ENCODE measurements at places on chromosomes 7 and 10.

DNA sequence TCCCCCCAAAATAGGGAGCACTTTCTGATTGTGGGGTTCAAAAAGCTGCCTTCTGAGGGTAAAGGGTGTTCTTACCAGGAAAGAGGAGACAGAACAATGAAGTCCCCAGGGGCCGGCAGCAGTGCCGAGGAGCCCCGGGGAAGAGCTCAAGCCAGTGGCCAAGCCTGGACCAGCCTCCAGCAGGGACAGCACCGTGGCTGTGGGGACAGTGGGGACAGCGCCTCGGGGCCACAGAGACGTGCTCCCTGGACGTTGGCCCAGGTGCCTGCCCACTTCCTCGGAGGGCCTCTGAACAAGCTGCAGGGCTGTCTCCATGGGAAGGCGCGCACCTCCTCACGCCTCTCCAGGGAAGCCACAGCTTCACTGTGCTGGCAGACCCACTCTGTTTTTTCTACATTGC, 312.6 kb downstream of the PTPRN2 start:
- DNase-seq: no peak

DNA sequence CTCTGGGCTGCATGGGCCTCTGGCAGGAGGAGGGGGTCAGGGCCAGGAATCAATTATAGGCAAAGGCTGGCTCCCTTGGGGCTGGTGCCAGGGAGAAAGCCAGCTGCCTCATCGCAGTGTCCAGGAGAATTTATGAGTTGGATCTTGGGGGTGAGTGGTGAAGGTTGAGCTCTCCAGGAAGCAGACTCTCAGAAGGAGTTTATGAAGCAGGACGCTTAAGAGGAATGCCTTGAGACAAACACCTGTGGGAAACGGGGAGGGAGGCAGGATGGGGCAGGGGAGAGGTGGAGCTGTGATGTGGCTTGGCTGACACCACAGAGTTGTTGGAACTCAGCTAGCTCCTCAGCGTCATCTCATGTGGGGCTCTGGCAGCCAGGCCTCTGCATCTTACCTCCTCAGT, 428.5 kb downstream of the RPS24 start:
- no peak for DNase-seq

DNA sequence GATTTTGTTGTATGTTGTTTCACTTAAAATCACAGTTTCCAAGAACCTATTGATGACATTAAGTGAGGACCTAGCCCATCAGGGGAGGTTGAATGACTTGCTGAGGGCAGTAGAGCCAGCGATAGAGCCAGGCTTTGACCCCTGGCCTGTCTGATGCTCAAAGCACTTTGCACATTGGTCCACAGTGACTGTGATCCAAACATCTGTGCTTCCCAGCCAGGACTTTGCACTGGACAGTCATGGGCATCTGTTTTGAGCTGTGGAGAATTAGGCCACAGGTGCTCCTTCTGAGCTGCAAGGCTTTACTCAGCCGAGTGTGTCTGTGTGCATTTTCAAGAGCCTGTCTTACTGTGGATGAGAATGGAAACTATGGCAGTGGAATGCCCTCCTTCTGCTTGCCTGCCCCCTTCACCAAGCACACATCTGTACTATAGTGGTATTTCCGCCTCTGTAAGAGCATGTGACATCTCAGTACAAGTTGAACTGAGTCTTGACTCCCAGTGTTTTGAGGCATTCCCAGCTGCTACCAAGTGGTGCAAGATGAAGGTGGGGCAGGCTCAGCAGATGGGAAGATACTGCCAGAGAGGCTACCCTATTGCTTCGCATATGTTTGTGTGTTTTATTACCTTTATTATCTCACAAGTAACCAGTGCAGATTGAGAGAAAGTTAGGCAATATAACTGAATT, 72.7 kb upstream of the AOAH start:
- DNase-seq: no peak

DNA sequence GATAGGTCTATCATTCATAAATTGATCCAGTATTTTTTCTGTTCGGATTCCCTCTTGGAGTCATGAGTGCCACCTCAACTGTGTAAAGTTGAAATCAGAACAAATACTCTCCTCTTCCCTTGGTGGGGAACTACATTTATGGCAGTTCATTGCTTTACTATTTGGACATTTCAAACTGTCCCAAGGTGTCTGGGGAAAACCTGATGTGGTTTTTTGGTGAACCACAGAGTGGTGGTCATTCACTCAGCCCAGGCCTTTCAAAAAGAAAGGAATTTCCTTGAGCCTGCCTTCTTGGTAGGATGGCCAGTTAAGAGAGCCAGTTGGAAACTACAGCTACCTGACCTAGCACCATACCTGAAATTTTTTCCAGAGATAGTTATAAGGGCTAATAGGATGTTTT, 59.0 kb downstream of the ABCB1 start:
- no peak for DNase-seq

- DNase-seq: no peak
These were observed 375.5 kb downstream of the TCERG1L start for GRCh38 chr10:130935897-130936550.

GRCh38 chr10:102452672-102453340, 1.5 kb upstream of the C10orf95 start:
- DNase-seq: no peak

- DNase-seq: no peak
These were observed 33.2 kb downstream of the TRIM8 start for GRCh38 chr10:102677331-102678067.

- DNase-seq: no peak
These were observed 6.2 kb downstream of the TNRC18 start for GRCh38 chr7:5417106-5418071.

DNA sequence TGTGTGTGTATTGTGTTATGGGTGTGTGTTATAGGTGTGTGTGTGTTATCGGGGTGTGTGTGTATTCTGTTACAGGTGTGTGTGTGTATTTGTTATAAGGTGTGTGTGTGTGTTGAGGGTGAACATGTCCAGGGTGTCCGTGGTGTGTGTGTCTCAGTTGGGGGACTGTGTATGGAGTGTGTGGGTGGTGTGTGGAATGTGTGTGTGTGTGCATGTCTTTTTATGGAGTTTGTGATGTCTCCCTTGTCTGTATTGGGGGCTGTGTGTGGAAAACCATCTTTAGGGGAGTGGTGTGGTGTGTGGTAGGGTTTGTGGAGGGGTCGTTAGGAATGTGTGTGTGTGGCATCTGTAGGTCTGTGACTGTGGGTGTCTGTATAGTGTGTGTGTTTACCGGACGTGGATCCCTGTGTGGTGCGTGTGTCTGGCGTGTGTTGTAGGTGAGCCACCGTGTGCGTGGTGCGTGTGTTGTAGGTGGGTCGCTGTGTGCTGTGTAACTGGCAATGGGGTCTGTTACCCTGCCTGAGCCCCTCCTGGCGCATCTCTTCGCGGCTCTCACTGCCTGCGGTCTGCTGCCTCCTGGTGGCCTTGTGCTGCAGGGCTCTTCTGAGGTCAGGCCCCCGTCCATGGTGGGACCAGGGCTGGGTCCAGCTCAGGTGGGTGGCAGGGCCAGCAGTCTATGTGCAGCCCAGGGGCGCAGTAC, 61.7 kb downstream of the PALD1 start:
- no peak for DNase-seq

DNA sequence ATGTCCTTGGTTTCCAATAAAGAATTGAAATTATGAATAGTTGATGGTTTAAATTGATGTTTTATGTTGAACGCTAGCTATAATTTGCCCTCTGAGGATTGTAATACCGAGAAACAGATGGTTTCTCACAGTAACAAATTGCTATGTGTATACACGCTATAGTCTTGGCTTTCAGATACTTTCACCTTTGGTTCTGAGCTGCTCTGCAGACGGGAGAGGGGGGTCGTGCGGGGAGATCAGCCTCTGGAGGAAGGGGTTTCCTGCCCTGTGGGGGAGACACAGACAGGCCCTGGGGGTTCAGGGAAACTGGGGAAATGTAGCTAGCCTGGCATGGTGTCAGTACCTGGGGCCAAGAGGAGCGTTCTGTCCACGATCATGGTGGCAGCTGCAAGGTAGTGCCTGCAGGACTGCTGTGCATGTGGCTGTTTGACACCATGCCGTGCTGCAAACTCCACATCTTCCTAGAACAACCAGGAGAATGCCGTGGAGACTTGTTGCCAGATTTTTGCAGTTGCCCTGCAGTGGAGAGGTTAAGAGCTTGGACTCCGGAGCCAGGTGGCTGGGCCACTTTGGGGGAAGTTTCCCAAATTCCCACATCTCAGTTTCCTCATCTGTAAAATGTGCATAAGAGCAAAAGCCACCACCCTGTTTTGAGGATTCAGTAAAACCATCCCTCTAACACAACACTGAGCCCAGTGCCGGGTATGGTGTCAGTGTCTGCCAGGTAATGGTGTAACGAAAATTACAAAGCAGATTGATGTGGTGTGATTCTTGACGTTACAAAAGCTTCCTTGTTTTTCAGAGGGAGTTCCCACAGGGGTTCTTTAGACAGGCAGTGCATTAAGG, 167.9 kb downstream of the CUX1 start:
- no peak for DNase-seq

DNA sequence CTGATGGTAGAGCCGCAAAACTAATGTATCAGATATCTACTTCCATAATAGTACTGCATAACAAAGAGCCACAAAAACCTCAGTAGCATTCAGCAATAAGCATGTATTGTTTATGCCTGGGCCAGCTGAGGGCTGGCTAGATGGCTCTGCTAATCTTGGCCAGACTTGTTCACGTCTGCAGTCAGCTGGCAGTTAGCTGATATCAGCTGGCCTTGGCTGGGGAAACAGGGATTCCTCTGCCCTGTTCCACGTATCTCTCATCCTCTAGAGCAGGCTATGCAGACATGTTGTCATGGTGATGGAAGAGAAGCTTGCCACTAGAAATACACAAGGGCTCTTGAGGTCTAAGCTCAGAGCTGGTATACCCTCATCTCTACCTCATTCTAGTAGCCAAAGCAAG, 62.9 kb downstream of the GRM8 start:
- DNase-seq: no peak

GRCh38 chr7:24419077-24419476, 135.1 kb downstream of the NPY start:
- no peak for DNase-seq

- DNase-seq: no peak
These were observed 60.8 kb downstream of the OGDH start for GRCh38 chr7:44667190-44667589.

- DNase-seq: no peak
These were observed 11.2 kb downstream of the BTBD16 start for GRCh38 chr10:122282253-122282671.

- DNase-seq: no peak
These were observed 615 bp upstream of the CNTNAP2 start for GRCh38 chr7:146115851-146116520.

- DNase-seq: no peak
These were observed 70.9 kb downstream of the AMZ1 start for GRCh38 chr7:2758673-2759616.

DNA sequence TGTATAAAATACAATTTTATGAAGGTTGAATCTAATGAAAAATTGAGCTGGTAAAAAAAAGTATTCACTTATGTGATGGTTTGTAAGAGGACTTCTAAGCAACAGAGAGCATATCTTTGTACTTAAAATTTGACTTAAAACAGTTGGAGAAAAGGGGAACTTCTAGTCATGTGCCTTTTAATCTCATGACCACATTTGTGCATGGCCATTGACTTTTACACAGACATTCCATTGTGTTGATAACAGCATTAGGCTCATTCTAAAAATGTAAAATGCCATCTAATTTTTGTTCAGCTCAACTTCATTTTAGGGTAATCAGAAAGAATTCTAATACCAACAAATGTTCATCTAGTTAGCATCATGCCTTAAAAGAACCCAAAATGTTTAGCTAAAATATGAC, 119.9 kb downstream of the HPSE2 start:
- DNase-seq: no peak

- DNase-seq: no peak
These were observed 35.1 kb upstream of the C10orf67 start for GRCh38 chr10:23379686-23380085.

DNA sequence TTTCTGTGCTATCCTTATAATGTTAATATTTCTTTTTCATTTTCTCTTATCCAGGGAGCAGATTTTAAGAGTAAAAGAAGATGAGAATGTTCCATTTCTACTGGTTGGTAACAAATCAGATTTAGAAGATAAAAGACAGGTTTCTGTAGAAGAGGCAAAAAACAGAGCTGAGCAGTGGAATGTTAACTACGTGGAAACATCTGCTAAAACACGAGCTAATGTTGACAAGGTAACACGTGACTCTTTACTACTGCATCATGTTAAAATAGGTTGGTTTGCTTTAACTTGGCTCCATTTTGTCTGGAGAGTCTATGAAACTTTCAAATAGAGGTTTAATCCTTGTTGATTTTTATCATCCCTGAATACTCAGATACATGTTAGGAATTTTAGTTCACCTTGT, 73.3 kb downstream of the RALA start:
- DNase-seq: no peak

- DNase-seq: no peak
These were observed 32.2 kb upstream of the AQP1 start for GRCh38 chr7:30879139-30880124.

DNA sequence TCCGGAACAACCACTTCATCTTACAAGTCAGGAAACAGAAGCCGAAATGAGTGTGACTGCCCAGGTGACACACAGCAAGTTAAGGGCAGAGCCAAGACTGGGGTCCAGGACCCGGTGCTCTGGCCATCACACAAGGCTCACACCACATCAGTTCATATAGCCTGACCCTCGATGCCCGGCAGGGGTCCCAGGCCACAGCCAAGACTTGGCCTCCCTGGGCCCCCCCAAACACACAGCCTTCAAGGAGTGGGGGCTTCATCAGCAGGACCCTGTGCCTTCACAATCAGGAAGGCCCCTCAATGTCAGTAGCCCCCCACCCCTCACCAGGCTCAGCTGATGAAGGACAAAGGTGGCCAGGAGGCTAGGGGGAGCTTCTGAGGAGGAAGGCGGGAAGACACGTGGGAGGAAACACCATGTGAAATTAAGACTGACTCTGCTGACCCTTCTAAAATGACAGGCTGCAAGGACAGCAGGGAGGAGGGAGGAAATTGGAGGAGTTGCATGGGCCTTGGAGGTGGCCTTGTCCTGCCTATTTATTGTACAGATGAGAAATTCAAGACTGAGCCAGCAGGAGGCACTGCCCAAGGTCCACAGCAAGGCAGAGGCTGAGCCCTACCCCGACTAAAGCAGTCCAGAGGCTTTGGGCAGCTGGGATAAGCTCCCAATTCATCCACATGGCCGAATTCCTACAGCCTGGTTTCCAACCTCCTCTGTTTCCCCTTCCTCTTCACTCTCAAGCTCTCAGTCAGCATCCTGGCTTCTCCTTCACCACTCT, 216.1 kb upstream of the ZMIZ1 start:
- no peak for DNase-seq

DNA sequence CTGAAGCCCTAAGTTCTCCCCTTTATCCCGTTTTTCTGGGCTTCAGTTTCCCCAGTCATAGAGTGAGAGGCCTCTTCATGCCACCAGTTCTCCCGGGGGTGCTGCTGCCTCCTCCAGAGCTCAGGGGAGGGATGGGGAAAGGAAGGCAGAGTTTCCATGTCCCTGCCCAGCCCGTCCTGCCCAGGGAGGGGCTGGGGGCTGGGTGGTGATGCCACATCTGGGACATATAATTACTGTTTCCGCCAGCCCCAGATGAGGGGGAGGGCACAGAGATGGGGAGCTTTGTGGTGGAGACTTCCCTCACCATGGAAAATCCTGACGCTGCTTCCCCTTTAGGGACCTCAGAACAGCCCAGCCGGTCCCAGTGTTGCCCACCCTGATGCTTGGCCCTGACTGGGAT, 4.1 kb downstream of the AQP1 start:
- DNase-seq: no peak

- DNase-seq: no peak
These were observed 297.6 kb upstream of the IGFBP3 start for GRCh38 chr7:46218461-46219200.

All from stimulated activated CD8-positive, alpha-beta memory T cell treated with anti-CD3 and anti-CD28 coated beads, Interleukin-12 subunit alpha, Interleukin-12 subunit beta, amount 100 ng/mL, for 4 hours (primary cell).